ENCODE measurements at places on chromosomes 2 and 18. TPM values are rescaled to one million over a fixed set of nuclear protein-coding genes. Genes with fewer than 3 reads are reported as not detected.
A peak's percentile ranks its signal among the peaks of the same experiment; 100 is the strongest.

Gene VWA3B
- total RNA-seq = not detected

Gene SERPINB13
- not detected for total RNA-seq

DNA sequence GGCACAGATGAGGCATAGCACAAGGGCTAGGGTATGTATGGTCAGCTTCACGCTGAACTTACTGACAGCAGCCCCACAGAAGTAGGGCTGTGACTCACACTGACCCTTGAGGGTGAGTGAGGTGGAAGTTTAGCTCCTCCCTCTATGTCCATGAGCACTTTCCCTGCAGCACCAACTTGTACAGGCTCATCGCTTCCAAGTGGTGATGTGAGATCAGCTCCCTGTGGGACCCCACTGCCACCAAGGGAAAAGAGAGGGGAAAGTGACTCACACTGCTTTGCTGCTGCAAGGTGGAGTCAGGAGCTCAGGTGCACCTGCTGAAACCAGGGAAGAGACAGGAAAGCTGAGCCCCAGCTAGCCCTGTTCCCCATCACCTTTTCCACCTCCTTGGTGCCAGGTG is 91.5 kb downstream of the TEX51 start:
- DNase-seq = no peak

Gene TTR
- not detected for total RNA-seq

DNA sequence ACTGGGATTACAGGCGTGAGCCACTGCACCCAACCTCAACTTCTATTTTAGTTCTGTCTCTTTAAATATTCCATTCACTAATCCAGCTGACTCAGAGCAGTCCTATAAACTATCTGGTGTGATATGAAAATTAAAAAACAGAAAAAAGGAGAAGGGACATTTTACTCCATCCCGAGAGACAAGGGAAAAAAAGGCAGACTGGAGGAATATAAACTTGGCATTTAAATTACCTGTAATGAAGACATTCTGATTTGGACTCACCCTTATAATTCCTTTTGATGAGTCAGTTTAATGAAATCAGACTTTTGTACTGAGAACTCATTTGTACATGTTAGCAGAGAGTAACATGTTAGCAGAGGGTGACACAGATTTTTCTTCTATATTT is 74.8 kb upstream of the RIOK3 start:
- no peak for DNase-seq

Gene FAM124B
- total RNA-seq = 2.6 TPM

Gene GNAL
- total RNA-seq = 6.6 TPM

- DNase-seq = no peak
Measured at GRCh38 chr2:238650536-238650935, 197.3 kb upstream of the TWIST2 start.

Gene SLC16A14
- 1.9 TPM for total RNA-seq

GRCh38 chr2:2839782-2840531 is 508.9 kb upstream of the MYT1L start:
- no peak for DNase-seq

DNA sequence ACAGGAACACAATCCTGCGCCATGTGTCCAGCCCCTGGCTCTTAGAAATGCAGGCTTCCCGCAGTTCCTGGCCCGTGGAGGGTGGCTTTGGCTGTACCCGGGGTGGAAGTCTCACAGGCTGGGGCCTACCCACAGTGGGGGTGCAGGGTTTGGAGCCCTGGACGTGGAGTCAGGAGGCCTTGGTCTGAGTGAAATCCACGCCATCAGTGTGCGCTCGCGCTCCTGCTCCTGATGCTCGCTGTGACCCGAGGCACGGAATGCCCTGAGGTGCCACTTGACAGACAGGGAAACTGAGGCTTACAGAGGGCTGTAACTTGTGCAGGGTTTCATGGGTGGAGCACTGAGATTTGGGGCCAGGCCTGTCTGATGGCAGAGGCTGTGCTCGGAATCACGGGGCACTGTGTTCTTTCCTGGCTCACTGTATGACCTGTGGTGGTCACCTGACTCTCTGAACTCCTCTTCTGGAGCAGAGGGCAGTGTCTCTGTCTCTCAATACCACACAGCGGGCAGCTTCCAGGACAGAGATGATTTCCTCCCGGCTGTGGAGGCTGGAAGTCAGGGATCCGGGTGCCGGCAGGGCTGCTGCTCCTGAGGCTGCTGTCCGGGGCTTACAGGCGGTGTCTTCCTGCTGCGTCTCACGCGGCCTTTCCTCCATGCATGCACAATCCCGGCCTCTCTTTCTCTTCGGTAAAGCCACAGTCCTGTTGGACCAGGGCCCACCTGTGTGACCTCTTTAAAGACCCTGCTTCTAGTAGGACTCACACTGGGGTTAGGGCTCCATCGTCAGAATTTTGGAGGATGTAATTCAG is 25.9 kb upstream of the ALLC start:
- no peak for DNase-seq

DNA sequence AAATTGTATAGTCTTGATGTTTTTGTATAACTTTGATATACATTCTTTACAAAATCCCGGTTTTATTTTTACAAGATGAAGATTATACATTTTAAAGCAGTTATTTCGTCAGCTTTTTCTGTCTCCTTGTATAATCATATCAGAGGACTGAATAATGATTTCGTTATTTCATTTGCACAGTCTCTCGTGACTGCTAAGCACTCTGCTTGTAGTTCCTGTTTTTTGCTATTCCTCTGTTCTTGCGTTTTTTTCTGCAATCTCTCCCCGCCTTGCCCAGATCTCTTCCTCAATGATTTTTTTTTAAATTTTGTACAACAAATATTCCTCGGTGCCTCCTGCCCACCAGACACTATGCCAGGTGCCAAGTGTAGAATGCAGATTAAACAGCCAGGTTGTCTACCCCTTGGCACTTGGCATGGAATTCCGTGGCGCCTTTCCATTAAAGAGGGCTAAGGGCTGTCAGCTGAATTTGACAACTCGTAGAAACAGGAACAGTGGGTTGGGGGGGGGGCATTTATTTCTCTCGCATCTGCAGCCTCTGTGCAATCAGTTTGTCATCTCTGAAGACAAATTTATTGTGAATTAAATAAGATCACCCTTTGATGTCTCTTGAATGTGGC is 69.6 kb downstream of the KLHL29 start:
- no peak for DNase-seq

Gene FLACC1
- 1.2 TPM for total RNA-seq

DNA sequence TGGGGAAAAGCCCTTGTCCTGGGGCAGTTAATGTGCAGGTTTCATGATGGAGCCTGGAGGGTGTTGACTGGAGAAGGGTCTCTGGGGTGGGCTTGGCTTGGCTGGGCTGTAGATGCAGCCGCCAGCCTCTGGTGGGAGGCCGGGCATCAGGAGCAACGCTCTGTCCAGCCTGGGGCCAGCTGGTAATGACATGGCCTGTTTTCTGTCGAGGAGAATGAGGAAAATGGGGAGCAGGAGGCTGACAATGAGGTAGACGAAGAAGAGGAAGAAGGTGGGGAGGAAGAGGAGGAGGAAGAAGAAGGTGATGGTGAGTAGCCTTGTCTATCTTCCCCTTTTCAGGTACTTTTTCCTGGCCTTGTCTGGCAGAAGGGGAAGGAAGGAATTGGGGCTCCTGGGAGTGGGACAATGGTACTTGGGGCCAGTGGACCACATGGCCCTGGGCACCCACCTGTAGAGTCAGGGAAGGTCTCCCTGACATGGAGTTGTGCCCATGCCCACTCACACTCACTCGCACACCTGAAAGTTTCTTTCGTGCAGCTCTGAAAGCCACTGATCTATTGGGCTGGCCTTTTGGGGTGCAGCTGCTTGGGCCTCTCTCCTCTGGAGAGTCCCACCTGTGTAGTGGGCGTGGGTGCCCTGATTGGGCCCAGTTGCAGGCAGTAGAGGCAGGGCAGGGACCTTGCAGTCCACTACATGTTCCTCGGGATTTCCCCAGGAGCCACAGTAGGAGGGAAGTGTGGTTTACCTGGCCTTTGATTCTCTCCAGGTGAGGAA is 3.5 kb downstream of the PTMA start:
- no peak for DNase-seq

Gene SERPINB4
- total RNA-seq = 0.66 TPM

DNA sequence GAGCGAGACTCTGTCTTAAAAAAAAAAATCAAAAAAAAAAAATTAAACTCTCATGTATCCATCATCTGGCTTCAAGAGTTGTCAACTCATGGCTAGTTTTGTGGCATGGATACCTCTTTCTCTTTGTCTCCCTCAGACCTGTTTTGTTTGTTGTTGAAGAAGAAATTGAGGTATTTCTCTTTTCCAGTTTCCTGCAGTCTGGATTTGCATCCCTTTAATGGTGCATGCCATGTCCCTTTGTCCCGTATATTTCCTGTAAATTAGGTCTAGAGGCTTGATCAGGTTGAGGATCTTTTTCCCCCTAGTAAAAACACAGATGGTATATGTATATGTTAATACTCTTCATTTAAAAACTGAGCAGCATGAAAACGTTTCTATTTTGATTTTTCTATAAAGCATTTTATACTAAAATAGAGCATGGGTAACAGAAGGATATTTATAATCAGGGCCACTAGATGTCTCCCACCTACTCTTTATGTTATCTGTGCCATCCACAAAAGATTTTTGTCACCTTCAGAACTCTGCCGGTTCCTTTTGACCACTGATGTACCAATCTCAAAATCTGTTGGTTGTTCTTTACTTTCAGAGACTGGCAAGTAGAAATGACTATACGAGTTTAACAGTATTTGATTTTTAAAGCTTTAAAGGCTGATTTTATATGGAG is 80.1 kb downstream of the GALNT1 start:
- DNase-seq = no peak

Gene RHBDD1
- total RNA-seq = 46.2 TPM

GRCh38 chr18:42112657-42113420 is 157.8 kb downstream of the PIK3C3 start:
- DNase-seq = no peak

- DNase-seq = no peak
Measured at GRCh38 chr2:127810156-127810618, 784 bp downstream of the WDR33 start.

Gene TMEM247
- total RNA-seq = not detected

GRCh38 chr2:85421260-85422071 is 3.0 kb downstream of the SH2D6 start:
- peak; percentile 71 for DNase-seq

DNA sequence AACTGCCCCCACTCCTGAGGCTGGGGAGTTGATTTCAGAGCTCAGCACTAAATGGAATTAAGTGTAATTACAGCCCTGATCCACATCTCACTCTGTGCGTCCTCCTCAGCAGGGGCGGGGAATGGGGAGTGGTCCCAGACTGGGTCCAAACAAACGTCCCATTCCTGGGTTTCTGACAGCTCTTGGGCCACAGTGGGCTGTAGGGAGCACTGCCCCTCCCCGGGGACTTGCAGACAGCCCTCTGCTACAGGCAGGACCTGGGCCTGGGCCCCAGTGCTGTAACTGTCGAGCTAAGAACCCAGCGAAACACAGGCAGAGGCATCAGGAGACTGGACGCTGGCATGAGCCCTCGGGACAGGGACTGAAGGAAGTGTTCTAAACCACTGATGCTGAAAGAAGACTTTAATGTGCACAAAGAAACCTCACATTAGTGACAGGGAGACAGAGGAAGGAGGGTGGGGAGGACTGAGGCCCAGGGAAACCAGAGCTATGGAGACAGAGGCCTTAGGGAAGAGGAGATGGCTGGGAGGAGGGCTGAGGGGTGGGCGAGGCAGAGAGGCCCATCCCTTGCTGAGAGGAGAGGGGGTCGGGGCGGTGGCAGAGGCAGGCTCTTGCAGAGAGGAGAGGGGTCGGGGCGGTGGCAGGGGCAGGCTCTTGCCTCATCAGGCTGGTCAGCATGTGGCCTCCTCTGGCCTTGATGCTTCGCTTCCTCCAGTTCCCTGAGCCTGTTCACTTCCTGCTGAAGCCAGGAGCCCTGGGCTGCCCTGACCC is 5.8 kb upstream of the SEMA4C start:
- no peak for DNase-seq

All from breast epithelium (tissue), 4 donors.